Upper lobe of left lung (tissue), 6 donors: ENCODE measurements at places on chromosomes 3 and 15. TPM values are rescaled to one million over a fixed set of nuclear protein-coding genes. Genes with fewer than 3 reads are reported as not detected.

DNA sequence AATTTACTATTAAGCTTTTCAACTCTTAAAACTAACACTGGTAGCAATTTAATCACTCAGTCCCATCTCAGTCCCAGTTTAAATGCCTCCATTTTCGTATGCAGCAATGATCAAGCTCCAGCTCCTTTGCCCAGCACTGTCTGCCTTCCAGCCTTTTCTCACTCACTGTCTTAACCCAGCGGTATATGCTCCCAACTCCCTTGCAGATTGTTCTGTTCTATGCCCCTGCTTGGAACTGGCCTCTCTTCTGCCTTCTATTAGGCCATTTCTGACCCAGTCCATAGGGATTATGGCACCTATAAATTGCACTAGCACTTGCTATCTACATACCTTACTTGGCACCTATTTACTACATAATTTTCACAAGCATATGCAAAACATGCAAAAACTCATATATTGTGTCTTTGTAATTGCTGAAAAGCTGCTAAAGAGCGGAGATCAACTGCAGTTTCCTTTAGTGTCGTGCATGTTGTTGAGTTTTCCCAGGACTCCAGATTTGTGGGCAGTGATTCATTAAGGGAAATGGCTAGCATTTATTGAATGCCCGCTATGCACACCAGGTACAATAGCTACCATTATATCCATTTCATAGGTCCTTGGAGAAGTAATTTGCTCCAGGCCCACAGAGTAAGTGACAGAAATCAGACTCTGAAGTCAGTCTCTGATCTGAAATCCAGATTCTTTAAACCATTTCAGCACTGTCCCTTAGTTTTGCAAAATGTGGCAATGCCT is 24.4 kb downstream of the CRBN start:
- H3K4me3 ChIP-seq = no peak overlapping the region
- H3K27me3 ChIP-seq = no peaks in the 10 kb centered on the region
- no peak overlapping the region for H3K27ac ChIP-seq
- no peak for DNase-seq
- peaks cover 6% of the 10 kb centered on the region for H3K4me1 ChIP-seq

GRCh38 chr15:74184582-74185091 is 11.1 kb downstream of the ISLR start:
- DNase-seq = peak; percentile 52
- H3K27ac ChIP-seq = no peak overlapping the region
- peaks cover 6% of the 10 kb centered on the region for H3K4me1 ChIP-seq
- H3K27me3 ChIP-seq = no peaks in the 10 kb centered on the region

- H3K36me3 ChIP-seq = no peaks in the 10 kb centered on the region
- H3K4me3 ChIP-seq = no peak overlapping the region
- H3K27me3 ChIP-seq = no peaks in the 10 kb centered on the region
- no peaks in the 10 kb centered on the region for H3K4me1 ChIP-seq
These were observed 20.3 kb upstream of the EPB42 start for GRCh38 chr15:43241100-43241499.

GRCh38 chr15:45456212-45457106 is 66.1 kb downstream of the SLC30A4 start:
- no peak overlapping the region for H3K4me3 ChIP-seq
- H3K27me3 ChIP-seq = no peaks in the 10 kb centered on the region
- no peaks in the 10 kb centered on the region for H3K36me3 ChIP-seq
- H3K4me1 ChIP-seq = peaks cover 19% of the 10 kb centered on the region
- peak overlapping the region; percentile 53 for H3K27ac ChIP-seq

DNA sequence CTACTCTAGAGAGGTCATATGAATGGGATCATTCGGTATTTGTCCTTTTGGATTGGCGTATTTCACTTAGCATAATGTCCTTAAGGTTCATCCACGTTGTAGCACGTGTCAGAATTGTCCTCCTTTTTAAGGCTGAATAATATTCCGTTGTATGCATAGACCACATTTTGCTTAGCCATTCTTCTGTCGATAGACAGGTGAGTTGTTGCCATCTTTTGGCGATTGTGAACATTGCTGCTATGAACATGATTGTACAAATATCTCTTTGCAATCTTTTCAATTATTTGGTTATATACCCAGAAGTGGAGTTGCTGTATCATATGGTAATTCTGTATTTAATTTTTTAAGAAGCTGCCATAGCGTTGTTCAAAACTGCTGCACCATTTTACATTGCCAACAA is 52.4 kb upstream of the GOLGA8J start:
- H3K4me1 ChIP-seq = no peaks in the 10 kb centered on the region
- no peaks in the 10 kb centered on the region for H3K36me3 ChIP-seq
- no peak overlapping the region for H3K27ac ChIP-seq
- H3K27me3 ChIP-seq = no peaks in the 10 kb centered on the region

- DNase-seq = no peak
- no peaks in the 10 kb centered on the region for H3K4me1 ChIP-seq
- no peaks in the 10 kb centered on the region for H3K36me3 ChIP-seq
- no peak overlapping the region for H3K4me3 ChIP-seq
- no peak overlapping the region for H3K27ac ChIP-seq
These were observed 96.6 kb upstream of the LRIG1 start for GRCh38 chr3:66597308-66597863.

GRCh38 chr3:111762537-111762936 is 96.5 kb upstream of the PHLDB2 start:
- H3K36me3 ChIP-seq = no peaks in the 10 kb centered on the region
- DNase-seq = no peak
- no peak overlapping the region for H3K27ac ChIP-seq
- H3K4me3 ChIP-seq = no peak overlapping the region
- no peaks in the 10 kb centered on the region for H3K27me3 ChIP-seq
- peaks cover 16% of the 10 kb centered on the region for H3K4me1 ChIP-seq

DNA sequence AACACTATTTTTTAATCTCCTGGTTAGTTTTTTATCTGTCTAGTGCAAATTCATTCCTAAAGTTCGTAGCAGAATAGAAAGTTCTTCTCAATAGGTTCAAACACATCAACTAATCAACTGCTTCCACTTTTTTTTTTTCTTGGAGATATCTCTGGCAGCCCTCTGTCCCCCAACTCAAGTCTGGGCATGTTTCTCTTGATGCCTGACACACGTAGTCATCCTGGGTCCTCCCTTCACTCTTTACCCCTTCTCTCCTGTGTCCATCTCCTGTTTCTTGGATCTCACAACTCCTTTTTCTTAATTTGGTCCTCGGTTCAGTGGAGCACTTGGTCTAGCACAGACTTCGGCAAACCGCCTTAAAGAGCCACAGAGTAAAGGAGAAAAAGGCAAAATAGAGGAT is 14.4 kb downstream of the TNFAIP8L3 start:
- peaks cover 9% of the 10 kb centered on the region for H3K4me1 ChIP-seq
- H3K27me3 ChIP-seq = no peaks in the 10 kb centered on the region
- no peak for DNase-seq
- no peaks in the 10 kb centered on the region for H3K36me3 ChIP-seq

DNA sequence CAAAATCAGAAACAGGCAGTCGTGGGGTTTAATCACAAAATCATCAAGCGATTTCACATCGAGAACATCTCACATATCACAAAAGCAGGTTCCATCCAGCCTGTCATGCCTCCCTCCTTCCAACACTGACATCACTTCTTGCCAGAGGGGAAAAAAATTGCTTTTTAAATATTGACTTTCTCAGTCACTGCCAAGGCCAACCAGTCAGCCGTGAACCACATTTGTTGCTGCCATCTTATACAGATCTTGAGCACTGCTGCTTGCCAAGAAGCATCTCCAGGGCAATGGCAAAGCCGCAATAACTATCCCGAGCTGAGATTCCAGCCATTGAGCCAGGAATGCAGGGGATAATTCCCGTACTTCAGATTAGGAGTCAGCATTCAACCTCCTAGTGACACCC is 174.6 kb downstream of the ANXA2 start:
- H3K4me1 ChIP-seq = no peaks in the 10 kb centered on the region
- H3K27ac ChIP-seq = no peak overlapping the region
- DNase-seq = no peak
- H3K4me3 ChIP-seq = no peak overlapping the region
- no peaks in the 10 kb centered on the region for H3K36me3 ChIP-seq

GRCh38 chr3:120410541-120410940 is 40.3 kb downstream of the FSTL1 start:
- no peak overlapping the region for H3K27ac ChIP-seq
- no peak for DNase-seq
- H3K4me3 ChIP-seq = no peak overlapping the region
- H3K36me3 ChIP-seq = peaks cover 15% of the 10 kb centered on the region

DNA sequence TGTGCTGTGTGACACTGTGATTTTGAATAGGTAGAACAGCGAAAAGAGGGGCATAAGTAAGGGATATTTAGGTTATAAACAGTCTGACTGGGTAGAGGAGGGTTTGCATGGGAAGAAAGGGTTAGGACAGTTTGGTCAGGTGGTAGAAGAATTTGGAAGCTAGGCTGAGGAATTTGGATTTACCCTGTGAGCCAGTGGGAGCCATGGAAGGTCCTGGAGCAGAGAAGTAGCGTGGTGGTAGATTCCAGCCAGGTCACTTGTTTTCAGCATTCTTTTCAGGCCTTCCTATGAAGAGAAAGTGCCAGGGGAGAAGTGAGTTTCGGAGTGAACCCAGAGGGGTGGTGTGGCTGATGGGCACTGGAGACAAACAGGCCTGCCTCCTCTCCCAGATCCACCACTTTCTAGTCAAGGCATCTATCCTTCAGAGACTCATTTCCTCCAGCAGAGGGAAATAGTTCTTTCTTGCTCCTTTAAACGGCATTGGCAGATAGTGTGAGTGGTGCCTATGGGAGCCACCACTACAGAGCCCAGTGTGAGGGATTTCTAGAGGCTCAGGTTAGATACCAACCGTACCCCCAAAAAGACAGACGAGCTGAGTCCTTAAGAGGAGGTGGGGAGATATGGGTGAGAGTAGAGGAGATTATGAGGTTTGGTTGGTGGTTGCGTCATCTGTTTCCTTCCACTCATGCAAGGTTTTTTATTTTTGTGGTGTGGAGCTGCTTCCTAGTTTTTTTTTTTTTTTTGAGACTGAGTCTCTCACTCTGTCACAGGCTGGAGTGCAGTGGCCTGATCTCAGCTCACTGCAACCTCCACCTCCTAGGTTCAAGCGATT is 21.2 kb downstream of the PXK start:
- no peak overlapping the region for H3K4me3 ChIP-seq
- peak overlapping the region; percentile 80 for H3K27ac ChIP-seq

DNA sequence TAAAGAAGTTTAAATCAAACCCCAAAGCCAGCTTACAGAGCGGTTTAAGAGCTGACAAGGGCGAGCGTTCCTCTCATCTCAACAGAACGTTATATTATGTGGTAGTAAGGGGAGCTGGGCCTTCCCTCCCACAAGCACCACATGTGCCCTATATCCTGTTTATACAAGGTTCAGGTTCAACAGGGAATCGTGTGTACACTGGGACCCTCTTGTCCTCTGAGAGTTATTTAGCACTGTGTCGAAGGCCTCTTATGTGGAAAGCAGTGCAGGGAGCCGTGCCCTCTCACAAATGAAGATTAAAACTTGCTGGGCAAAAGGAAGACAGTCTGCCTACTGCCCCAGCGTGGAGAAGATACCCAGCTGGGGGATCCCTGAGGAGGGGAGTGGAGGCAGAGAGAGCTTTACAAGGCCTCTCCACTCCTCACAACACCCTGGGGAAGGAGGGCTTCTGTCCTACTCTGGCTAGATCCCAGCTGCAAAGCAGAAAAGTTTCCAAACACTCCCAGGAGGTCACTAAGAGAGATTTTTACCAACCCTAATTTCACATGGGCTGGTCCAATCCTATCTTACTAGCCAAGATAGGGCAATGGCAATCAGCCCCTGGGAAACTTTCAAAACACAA is 2.9 kb downstream of the TLE3 start:
- peak; percentile 44 for DNase-seq
- peaks cover 57% of the 10 kb centered on the region for H3K4me1 ChIP-seq
- peak overlapping the region; percentile 84 for H3K4me3 ChIP-seq
- H3K27ac ChIP-seq = peak overlapping the region; percentile 92
- H3K27me3 ChIP-seq = no peaks in the 10 kb centered on the region

GRCh38 chr3:111758642-111759041 is 100.4 kb upstream of the PHLDB2 start:
- H3K27me3 ChIP-seq = no peaks in the 10 kb centered on the region
- H3K4me1 ChIP-seq = peaks cover 7% of the 10 kb centered on the region
- H3K4me3 ChIP-seq = no peak overlapping the region

- H3K27me3 ChIP-seq = no peaks in the 10 kb centered on the region
- no peak overlapping the region for H3K27ac ChIP-seq
- DNase-seq = no peak
- H3K4me1 ChIP-seq = no peaks in the 10 kb centered on the region
These were observed 30.1 kb upstream of the SLC28A2 start for GRCh38 chr15:45221967-45222366.

GRCh38 chr3:153976891-153977554 is 144.2 kb upstream of the ARHGEF26 start:
- DNase-seq = no peak
- H3K27me3 ChIP-seq = no peaks in the 10 kb centered on the region
- no peaks in the 10 kb centered on the region for H3K4me1 ChIP-seq
- no peak overlapping the region for H3K4me3 ChIP-seq
- no peak overlapping the region for H3K27ac ChIP-seq
- no peaks in the 10 kb centered on the region for H3K36me3 ChIP-seq

GRCh38 chr3:16460886-16461285 is 52.6 kb downstream of the RFTN1 start:
- H3K27me3 ChIP-seq = no peaks in the 10 kb centered on the region
- no peak overlapping the region for H3K4me3 ChIP-seq
- no peaks in the 10 kb centered on the region for H3K36me3 ChIP-seq
- peaks cover 31% of the 10 kb centered on the region for H3K4me1 ChIP-seq

GRCh38 chr15:32677238-32677750 is 35.8 kb downstream of the SCG5 start:
- H3K4me1 ChIP-seq = no peaks in the 10 kb centered on the region
- H3K36me3 ChIP-seq = no peaks in the 10 kb centered on the region
- no peak overlapping the region for H3K27ac ChIP-seq
- no peak overlapping the region for H3K4me3 ChIP-seq

DNA sequence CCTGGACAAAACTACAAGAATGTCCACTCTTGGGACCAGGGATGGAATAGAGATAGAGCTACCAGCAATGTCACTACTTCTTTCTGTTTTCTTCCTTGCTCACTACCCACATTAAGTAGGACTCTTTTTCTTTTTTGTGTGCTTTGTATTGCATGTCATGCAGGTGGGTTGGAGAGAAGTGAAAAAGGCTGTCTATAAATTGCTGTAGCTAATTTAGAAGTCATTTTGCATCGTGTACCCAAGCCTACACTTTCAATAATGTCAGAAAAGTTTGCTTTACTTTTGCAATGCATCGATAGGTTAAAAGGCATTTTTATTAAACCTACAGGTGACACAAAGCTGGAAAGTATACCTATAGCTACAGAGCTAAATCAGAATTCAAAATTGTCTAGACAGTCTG is 58.9 kb downstream of the GTF2E1 start:
- H3K36me3 ChIP-seq = no peaks in the 10 kb centered on the region
- no peaks in the 10 kb centered on the region for H3K4me1 ChIP-seq
- no peak overlapping the region for H3K27ac ChIP-seq
- H3K27me3 ChIP-seq = no peaks in the 10 kb centered on the region
- H3K4me3 ChIP-seq = no peak overlapping the region

Gene STRC
- 1.8 TPM for total RNA-seq

Gene COL6A5
- 4.0 TPM for total RNA-seq

Gene GPR156
- total RNA-seq = 0.20 TPM

Gene CISH
- 35.8 TPM for total RNA-seq

Gene MEGF11
- not detected for total RNA-seq

Gene KBTBD13
- total RNA-seq = not detected

Gene MUC13
- total RNA-seq = not detected

Gene PIERCE2
- 9.1 TPM for total RNA-seq

Gene TGM4
- total RNA-seq = not detected
